ENCODE measurements at places on chromosomes 7 and 10.

- DNase-seq = no peak
Measured at GRCh38 chr7:147915781-147916180, 674.8 kb upstream of the C7orf33 start.

DNA sequence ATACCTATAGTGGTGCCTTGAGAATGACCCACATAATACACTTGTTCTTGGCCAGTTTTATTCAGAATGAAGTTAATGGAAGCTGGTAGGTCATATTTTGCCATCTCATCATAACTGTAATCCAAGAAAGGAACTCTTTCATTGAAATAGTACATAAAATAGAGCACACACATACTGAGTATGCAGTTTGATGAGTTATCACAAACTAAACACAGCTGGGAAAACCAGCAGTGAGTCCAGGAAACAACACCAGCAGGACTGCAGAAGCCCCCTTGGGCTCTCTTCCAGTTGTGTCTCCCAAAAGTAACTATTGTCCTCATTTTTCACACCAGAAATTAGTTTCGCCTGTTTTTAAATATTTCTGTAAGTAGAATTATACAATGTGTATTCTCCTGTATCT, 19.8 kb upstream of the CH25H start:
- DNase-seq = no peak

DNA sequence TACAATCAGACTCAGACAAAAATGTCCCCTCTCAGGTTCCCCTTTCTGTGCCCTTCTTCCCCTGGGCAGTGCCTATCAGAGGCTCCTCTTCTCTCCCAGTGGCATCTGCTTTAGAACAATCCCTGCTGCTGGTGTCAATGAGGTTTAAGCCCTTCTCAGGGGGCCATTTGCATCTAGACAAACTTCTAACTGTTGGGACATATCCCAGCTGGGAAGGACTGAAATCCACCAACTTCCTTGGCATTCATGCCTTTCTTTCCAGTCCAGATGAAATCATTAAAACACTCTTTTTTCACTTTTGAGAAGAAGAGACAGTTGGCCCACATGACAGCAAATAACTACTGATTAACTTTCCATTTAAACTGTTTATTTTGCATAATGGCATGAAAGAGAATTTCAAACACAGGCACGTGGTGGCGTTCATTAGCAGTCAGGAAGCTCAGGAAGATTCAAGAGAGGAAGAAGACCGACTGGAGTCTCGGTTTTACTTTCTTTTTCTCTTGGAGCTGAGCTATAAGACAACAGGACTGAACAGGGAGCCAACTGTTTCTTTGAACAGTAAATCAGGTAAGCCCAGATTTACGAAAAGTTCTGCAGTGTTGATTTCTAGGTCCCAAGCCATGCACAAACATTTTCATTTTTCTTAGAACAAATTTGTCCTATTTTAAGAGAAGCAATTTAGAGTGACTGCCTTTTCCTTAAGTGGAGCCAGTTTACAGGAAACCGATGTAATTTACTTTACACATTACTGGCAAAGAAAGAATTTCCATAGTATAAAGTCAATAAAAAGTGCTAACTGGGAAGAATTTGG, at the start of gene GIMAP2:
GIMAP2 (plus strand) TSS at position 488 of the 811 bp plus-strand sequence. CDS start 1,354 bp downstream, outside the sequence.
- DNase-seq = no peak

- peak; percentile 80 for DNase-seq
Measured at GRCh38 chr10:103715430-103715829, 139.9 kb downstream of the SH3PXD2A start.

DNA sequence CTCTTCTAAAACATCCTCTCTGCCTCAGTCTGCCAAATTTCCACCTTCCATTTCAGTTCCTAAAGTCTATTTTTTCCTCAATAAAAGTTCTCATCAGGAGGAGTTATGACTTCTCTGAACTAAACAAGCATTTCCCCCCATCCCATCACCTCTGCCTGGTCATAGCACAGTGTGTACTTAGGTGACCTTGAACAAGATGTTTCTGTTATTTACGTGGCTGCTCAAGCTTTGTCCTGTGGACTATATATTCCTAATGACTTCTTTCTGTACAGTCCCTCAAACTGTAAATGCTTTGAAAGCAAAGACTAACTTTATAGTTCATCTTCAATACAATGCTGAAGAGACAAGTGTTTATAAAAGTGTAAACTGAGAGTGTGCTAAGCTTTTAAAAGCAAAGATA, 166.9 kb downstream of the CPEB3 start:
- DNase-seq = no peak

GRCh38 chr10:55627501-55628051, 733.5 kb downstream of the ZWINT start:
- DNase-seq = no peak
